NCI-H1436 treated with DMSO at 0.1 percent for 48 hours (cell line): ENCODE measurements at places on chromosomes 1 and 21.

GRCh38 chr1:24896176-24896575 lies 33.9 kb downstream of the RUNX3 start:
- DNase-seq: no peak

GRCh38 chr1:53390261-53390660 lies 62.4 kb upstream of the LRP8 start:
- DNase-seq: no peak

GRCh38 chr1:21034725-21035628 lies 141.7 kb downstream of the EIF4G3 start:
- DNase-seq: no peak

- DNase-seq: no peak
Measured at GRCh38 chr1:213899413-213899812, 88.4 kb upstream of the PROX1 start.

DNA sequence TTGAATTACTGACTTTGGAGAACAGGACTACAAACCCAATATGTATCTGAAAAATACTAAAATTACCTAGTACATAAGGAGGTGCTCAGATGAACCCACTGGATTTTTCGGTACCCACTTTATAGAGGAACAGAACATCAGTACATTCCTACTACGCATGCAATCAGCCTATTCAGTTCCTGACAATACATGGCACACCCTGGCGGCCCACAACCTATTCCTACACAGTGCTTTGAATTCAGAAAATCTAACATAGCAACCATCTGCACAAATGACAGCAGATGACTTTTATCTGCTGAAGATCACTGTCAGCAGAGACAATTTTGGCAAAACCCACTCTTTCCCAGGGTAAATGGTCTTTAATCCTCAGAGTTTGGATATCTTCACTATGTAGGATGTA lies 257.1 kb upstream of the GREM2 start:
- no peak for DNase-seq
